Spleen (tissue), 13 donors: ENCODE measurements at places on chromosomes 1 and 21. TPM values are rescaled to one million over a fixed set of nuclear protein-coding genes. Genes with fewer than 3 reads are reported as not detected.

Gene LCE6A
- polyA plus RNA-seq, result not detected

Gene LEFTY2
- polyA plus RNA-seq, result 0.06 TPM

Gene CACHD1
- 1.1 TPM for polyA plus RNA-seq

Gene SPRR2B
- not detected for polyA plus RNA-seq

Gene OR2M3
- not detected for polyA plus RNA-seq

Gene CLCA4
- 0.22 TPM for polyA plus RNA-seq

Gene FCAMR
- polyA plus RNA-seq, result 0.59 TPM

Gene TLCD4
- 0.26 TPM for polyA plus RNA-seq

Gene TDRD5
- 0.05 TPM for polyA plus RNA-seq

Gene SELE
- 0.11 TPM for polyA plus RNA-seq

Gene S100A7A
- not detected for polyA plus RNA-seq

Gene ARHGEF16
- polyA plus RNA-seq, result 1.5 TPM

Gene LCE1A
- not detected for polyA plus RNA-seq

Gene PRELP
- 4.9 TPM for polyA plus RNA-seq
